ENCODE measurements at places on chromosomes 1 and 21.

- DNase-seq, result no peak
Measured at GRCh38 chr1:12085643-12086260, 22.6 kb downstream of the TNFRSF8 start.

- no peak for DNase-seq
Measured at GRCh38 chr21:37658817-37659458, 257.3 kb downstream of the KCNJ6 start.

DNA sequence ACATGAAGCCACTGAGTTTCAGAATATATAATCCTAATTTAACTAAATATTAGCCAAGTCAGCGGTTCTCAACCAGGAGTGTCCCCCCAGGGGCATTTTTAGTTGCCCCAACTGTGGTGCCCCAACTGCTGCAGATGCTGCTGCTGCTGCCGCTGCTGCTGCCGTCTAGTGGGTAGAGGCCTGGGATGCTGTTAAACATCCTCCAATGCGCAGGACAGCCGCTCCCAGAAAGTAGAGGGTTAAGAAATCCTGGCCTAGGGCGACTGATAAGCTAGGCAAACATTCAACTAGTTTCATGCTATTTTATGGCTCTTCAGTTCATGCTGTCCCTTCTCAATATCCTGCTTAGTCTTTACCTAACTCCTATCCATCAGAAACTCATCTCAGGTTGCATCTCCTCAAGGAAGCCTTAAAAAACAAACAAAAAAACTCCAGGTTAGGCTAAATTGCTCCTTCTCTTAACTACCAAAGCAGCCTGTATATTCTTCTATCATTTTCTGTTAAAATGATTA lies 9.9 kb upstream of the DCAF6 start:
- no peak for DNase-seq

- DNase-seq, result no peak
Measured at GRCh38 chr1:156781585-156782186, 14.4 kb downstream of the PRCC start.

DNA sequence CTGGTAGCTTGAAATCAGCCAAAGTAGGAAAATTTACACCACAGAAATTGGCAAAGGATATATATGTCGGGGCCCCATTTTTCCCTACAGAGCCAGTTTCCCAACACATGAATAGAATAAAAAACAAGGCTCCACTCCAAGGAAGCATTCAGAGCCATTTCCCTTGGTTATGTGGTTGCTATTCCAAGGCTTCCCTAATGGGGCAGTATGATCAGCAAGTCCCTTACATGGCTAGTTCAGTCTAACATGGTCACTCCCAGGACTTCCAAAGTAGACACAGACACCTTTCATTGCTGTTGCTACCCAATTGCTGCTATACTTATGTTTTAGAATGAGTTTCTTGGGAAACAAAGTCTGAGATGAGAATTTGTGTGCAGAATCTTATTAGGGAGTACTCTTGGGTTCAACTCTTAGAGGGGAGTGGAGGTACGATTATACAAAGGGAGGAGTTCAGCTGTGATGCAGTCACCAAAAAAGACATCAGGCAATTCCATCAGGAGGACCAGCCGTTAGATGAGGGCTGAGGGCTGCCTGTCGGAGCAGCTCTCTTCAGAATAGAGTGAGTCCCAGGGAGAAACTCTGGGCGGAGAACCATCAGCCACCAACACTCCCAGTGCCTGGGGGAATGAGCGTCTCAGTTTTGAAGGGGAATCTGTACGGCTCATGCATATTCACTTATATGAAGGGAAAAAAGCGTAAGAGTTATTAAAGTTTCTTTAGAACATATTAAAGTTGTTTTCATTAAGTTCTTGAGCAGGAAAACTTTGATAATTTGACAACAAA lies 92.9 kb downstream of the C21orf91 start:
- no peak for DNase-seq

DNA sequence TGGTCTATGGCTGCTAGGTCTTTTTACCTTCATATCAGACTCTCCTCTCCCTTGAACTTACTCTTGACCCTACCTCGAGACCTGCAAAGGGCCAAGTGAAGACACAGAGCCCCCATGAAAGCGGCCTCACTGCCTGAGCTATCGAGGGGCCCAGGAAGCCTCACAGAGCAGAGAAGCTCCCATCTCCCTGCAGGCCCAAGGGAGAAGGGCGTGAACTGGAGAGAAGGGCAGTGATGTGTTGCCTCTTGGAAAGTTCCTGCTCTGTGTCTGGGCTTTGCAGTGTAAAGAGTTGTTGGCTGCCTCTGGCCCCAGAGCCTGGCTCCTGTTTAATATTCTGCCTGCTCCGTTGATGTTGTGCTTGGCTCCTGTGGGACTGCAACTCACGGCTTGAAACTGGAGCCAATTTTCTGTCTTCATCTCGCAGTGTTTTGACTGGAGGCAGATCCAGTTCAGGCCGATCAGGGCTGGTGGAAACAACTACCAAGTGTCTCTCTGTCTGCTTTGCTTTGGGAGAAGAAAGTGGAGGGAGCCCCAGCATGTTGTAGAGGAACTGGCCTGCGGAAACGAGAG lies 4.3 kb downstream of the SERTAD4 start:
- DNase-seq, result peak; percentile 66

GRCh38 chr1:207745839-207746767 lies 5.8 kb upstream of the CD46 start:
- no peak for DNase-seq

DNA sequence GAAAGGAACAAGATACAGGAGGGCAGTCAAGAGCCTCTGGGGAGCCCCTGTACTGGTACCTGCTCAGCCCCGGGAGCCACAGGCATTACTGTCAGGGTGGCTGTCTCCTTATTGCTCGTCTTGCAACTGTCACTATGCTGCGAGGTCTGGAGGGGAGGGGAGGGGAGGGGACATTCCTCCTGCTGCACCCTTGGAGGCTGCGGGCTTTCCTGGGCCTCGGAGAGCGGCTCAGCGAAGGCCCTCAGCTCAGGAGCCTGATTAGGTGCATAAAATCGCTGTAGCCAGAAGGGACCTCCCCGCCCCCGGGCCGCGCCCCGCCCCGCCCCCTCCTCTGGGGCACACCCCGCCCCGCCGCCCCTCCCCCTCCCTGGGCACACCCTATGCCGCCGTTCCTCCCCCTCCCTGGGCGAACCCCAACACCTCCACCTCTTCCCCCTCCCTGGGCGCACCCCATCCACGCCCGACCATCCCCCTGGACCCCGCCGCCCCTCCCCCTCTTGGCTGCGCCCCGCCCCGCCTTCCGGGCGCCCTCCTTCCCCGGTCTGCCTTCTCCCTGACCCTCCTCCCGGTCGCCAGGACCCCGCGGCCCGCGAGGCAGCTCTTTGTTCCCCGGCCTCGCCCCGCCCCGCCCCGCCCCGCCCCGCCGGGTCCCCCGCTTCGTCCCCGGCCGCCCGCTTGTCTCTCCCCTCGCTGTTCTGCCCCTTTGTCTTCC lies 35.5 kb downstream of the CACHD1 start:
- peak; percentile 31 for DNase-seq

GRCh38 chr1:234743791-234744611 lies 134.0 kb upstream of the IRF2BP2 start:
- DNase-seq, result peak; percentile 58

DNA sequence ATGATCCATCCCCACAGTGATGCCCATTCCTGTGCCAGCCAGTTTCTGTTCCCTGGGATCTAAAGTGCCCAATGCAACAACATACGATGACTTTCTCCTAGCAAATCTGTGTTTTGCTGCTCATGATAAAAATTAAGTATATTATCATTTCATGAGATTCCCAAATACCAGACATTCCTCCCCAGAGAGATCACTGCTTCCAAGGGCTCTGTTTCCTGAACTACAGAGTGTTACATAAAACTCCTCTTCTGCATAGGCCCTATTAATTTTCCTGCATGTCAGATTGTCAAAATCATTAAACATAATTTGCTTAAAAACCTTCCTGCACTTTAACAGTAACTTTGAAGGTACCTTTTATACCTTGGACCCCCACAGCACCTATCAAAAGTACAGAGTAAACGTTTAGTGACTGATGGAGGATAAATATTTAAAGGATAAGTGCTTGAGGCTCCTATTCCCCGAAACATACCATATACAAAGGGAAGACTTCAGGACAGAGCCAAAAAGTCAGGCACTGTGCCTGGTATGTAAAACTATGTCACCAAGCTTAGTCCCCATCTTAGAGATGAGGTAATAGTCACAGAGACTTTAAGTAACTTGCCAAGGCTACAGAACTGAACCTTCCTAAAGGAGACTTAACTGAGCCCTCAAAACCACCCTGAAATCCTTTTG lies 50.2 kb downstream of the SLC25A24 start:
- DNase-seq, result no peak

DNA sequence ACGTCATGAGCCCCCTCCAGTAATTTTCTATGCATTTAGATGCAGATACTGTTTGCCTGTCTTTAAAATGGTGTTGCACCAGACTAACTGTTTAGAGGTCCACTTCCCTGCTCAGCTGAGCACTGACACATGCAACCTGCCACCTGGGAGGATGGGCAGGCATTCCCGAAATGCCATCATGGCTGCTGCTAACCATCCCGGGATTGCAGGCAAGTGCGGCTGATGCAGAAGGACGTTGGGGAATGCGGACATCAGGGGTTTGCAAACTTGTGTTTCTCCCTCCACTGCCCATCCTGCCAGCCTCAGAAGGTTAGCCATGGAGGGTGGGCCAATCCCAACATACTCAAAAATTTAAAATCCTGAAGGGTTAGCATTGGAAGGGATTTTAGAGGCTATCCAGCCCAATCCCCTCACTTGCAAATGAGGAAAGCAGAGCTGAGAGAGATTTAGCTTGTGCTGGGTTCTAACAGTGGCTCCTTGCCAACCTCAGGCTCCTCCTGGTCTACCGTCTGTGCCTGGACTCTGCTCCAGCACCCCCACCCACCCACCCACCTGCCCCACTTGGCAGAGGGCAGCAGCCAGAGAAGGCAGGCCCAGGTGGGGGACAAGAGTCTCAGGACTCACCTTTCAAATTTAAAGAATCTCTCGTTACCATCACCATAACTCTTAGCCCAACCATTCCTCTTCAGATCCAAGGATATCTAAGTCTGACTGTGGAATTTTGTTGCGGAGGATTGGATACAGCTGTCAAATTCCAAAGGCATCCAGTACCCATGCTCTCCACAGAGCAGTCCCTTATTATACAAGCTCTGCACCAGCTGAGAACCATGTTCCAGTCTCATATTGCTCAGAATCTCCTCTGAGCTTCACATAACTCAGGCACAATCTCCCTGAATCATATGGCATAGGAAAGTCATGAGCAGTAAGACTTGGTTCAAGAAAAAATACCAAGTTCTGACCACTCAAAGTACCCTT lies 34.2 kb downstream of the HIVEP3 start:
- no peak for DNase-seq

DNA sequence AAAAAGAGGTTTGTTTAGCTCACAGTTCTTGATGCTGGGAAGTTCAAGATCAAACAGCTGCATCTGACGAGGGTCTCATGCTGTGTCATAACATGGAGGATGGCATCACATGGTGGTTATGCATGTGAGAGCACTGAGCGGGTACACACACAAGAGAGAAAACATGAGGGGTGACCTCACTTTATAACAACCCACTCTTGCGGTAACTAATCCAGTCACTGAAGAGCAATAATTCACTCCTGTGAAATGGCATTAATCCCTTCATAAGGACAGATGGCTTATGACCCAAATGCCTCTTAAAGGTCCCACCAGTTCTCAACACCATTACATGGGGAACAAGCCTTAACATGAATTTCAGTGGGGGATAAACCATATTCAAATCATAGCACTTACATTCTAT lies 23.2 kb upstream of the CHIT1 start:
- no peak for DNase-seq

- no peak for DNase-seq
Measured at GRCh38 chr21:34523019-34523555, 11.1 kb upstream of the KCNE1 start.

GRCh38 chr1:21523297-21523813 lies 14.1 kb downstream of the ALPL start:
- no peak for DNase-seq

Data from ovary (tissue), 10 donors.